ENCODE measurements at places on chromosomes 1 and 21.

DNA sequence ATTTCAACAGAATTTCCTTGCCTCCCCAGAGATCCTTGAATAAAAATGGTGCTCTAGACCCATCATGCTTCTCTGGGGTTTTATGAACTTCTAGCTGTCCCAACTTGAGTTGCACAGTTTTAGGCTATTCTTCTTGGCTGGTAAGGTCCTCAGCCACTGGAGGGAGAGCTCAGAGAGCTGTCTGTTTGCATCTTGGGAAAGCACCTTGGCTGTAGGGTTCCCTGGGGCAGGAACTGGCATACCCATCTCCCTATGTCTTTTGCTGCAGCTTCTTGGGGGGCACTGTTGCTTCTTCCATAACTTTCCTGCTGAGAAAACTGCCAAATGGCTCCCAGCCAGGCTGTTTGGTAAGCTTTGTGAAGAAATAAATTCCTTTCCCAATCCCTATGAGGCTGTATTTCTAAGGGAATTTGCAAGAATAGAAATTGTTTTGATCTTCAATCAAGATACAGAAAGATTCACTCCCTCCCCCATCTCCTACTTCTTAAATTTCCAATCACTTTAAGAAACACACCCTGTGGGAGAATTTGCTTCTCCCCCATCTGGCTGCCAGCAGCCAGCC is 8.2 kb upstream of the FMOD start:
- DNase-seq, result no peak

- DNase-seq, result no peak
Observed at GRCh38 chr1:226973371-226973897, 33.3 kb downstream of the COQ8A start.

- DNase-seq, result no peak
Observed at GRCh38 chr1:228079601-228080263, 2.8 kb upstream of the ARF1 start.

GRCh38 chr1:51265618-51266017 is 29.5 kb downstream of the RNF11 start:
- DNase-seq, result no peak

DNA sequence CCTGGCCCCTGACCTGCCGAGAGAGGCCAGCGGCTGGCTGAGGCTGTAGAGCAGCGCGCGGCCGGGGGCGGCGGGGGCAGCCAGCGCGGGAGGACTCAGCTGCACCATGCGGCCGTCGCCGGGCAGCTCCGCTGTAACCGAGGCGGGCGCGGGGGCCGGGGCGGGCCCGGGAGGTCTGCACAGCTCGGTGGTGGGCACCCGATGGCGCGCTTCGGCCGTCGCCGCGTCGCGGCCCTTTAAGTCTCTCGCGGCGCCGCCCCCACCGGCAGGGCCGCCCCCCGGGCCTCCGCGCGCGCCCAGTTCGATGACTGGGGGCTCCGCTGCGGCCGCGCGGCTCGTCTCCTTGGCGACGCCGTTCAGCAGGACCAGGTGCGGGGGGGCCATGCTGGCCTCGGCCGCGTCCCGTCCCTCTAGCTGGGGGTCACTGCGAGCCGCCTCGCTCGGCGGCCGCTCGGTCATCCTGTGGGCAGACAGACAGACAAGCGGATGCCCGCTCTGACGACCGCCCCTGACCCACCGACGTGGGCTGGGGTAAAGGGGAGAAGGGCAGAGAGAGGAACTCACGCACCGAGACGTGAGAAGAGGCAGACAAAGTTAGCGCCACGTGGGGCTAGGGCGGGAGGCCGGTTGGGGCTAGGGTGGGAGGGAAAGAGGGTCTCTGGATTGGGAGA is 6.5 kb downstream of the TAL1 start:
- DNase-seq, result no peak

DNA sequence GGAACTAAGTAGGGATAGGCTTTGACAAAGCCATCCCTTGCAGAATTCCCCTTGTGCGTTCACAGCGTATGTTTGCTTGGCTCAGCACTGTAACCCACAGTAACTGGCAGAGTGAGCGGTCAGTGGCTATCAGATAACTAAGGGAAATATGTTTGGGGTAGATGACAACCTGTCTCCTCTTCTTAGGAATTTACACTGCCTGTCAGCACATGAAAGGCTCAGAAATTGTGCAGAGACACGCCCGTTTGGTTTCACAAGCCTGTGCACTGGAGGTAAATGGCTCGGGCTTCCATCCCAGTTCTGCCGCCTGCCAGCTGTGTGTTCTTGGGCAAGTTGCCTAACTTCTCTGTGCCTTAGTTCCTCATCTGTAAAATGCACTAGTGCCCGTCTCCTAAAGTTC is 101.2 kb downstream of the PRDM2 start:
- no peak for DNase-seq

DNA sequence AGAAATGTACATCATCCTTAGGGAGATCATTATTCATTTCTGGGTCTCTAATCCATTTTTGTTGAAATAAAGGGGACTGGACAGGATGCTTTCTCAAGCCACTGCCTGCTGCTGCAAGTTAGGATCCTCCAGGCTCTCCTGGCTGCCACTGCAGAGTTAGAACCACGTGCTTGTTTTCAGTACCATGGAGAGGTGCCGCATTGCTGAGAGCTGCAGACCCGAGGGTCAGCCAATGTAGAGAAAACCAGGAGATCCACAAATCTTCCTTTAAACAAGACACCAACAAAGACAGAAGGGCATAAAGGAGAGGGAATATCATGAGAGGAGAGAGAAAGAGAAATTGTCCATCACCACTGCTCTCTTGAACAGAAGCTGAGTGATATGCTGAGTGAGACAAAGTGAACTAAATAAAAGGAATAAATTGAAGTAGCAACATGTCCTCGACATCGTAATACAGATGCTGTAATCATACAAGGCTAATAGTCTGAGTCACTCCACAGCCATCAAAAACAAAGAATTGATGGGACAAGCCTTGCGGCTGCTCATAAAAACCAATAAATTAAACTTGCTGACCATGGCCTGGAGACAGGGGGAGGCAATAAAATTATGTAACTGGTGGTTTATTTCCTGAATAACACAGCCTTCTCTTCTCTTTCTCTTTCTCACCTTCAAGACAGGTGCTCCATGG is 255.7 kb downstream of the OMA1 start:
- DNase-seq, result no peak

DNA sequence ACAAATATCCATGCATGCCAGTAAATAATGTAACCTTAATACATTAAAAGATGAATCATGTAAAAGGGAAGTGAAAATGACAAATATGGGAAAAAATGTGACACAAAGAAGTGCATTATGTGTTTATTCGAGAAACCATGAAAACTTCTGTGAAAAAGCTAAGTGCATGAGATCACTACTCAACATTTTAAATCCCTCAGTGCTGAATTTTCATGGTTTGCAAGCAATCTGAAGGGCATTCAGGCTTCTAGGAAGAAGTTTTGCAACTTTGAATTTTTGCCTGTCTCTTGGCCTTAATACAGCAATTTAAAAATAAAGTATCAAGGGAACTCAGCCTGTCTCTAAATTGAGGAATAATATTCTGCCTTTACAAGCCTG is 78.2 kb downstream of the MAP3K7CL start:
- DNase-seq, result no peak

- DNase-seq, result no peak
Observed at GRCh38 chr21:46421756-46422555, 36.7 kb upstream of the DIP2A start.

DNA sequence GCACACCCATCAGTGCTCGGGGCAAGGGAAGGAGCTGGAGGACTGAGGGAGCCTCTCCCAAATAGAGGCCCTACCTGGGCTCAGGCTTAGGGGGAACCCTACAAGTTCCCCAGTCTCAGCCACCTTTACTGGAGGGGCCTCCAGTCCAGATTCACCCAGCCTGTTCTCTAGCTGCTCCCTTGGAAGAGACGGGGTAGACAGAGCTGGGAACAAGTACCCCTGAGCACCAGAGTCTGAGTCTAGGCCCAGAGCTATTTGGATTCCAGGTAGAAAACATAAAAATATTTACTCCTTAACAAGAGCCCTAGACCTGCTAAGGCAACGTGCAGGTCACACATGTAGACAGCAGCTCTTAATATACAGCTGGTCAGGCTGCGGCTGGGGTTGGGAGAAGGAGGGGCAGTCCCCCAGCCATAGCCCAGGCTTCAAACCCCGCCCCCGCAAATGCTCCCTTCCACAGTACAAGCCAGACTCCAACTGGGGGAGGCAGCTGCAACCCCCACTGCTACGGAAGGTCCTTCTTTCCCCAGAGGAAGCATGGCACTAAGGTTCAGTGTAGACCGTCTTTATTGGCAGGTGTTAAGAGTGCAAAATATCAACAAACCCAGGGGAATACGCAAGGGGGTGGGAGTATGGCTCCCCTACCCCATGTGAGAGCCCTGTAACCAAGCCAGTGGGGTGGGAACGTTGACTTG is 8.0 kb downstream of the TENT5B start:
- no peak for DNase-seq

GRCh38 chr1:67883069-67883468 is 49.8 kb upstream of the GNG12 start:
- no peak for DNase-seq

DNA sequence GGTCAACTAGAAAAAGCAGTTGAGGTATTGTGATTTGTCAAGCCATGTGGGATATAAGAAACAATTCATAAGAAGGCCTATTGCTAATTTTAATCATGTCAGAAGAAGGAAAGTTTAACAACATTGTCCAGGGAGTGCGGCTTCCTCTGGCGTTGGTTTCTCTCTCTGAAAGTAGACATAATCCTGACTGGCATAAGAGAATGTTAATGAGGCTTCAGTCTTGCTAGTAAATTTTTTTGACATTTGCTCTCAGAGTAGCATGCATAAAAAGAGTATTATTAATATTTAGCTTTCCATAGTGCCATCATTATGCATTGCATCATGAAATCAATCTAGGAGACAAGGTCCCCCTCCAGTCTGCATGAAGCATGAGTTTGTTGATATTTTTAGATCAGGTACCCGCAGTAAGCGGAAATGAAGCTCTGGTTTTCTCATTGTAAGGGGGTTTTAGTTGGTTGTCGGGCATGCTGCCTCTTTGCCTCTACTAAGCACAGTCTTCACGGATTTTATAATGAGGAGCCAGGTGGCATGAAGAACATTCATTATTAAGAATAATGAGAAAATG is 12.8 kb upstream of the PRDM2 start:
- no peak for DNase-seq
